DND-41 (cell line): ENCODE measurements at places on chromosomes 11 and 22.

GRCh38 chr11:58121096-58121495 lies 4.2 kb downstream of the OR9I1 start:
- DNase-seq = no peak
- no peak overlapping the region for H3K4me3 ChIP-seq
- no peaks in the 10 kb centered on the region for H3K4me1 ChIP-seq
- H3K27me3 ChIP-seq = no peaks in the 10 kb centered on the region

DNA sequence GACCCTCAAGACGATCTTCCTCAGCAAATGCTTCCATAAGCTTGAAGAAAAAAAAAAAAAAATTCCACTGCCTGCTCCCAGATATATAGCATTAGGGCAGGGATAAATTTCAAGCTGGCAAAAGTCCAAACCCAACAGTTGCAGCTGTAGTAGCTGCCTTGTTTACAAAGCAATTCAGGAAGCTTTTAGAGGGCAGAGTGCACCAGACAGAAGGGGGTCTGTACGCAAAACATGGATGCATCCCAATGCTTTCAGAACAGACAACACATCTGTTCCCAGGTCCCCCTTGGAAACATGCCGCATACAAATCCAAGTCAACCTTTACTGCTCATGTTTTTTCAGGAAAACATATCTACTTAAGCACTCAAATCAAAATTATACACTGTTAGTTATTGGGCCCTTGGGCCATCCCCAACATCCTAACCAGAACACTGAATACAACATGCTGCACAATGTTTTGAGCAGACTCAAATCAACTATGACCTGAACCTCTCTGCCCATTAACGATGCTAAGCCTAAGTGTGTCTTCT lies 94.5 kb downstream of the CADM1 start:
- no peak overlapping the region for H3K27ac ChIP-seq
- DNase-seq = no peak
- no peaks in the 10 kb centered on the region for H3K4me1 ChIP-seq
- H3K36me3 ChIP-seq = no peaks in the 10 kb centered on the region
- no peak overlapping the region for H3K4me3 ChIP-seq

GRCh38 chr11:48095779-48096470 lies 115.6 kb downstream of the PTPRJ start:
- H3K4me1 ChIP-seq = no peaks in the 10 kb centered on the region
- no peak overlapping the region for H3K4me3 ChIP-seq
- H3K27me3 ChIP-seq = no peaks in the 10 kb centered on the region
- H3K27ac ChIP-seq = no peak overlapping the region

DNA sequence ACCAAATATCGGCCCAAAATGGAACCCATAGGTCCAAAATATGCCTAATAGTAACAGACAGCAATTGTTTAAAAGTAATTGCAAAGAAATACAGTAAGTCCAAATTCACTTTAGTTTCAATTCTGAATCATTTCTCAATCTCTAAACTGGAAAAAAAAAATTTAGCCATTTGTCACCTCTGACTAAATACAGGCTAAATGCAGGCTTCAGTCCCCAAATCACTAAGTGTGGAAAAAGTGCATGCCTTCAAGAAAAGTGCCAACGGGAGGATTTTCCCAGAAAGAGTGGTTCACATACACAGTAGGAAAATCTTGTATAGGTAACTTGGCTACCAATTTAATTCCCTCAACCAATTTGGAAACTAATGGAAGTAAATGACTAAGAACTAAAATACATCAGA lies 35.7 kb downstream of the SIK3 start:
- no peak for DNase-seq
- no peaks in the 10 kb centered on the region for H3K36me3 ChIP-seq
- no peak overlapping the region for H3K4me3 ChIP-seq
- no peak overlapping the region for H3K27ac ChIP-seq

- peaks cover 17% of the 10 kb centered on the region; the same call in 1 of the 2 replicates for H3K36me3 ChIP-seq
- no peaks in the 10 kb centered on the region for H3K4me1 ChIP-seq
- H3K27me3 ChIP-seq = no peaks in the 10 kb centered on the region
- no peak for DNase-seq
Observed at GRCh38 chr22:36758792-36759271, 17.1 kb downstream of the IFT27 start.

GRCh38 chr11:76830639-76831327 lies 29.9 kb upstream of the ACER3 start:
- no peak for DNase-seq
- H3K27ac ChIP-seq = no peak overlapping the region
- H3K4me1 ChIP-seq = no peaks in the 10 kb centered on the region
- H3K4me3 ChIP-seq = no peak overlapping the region

DNA sequence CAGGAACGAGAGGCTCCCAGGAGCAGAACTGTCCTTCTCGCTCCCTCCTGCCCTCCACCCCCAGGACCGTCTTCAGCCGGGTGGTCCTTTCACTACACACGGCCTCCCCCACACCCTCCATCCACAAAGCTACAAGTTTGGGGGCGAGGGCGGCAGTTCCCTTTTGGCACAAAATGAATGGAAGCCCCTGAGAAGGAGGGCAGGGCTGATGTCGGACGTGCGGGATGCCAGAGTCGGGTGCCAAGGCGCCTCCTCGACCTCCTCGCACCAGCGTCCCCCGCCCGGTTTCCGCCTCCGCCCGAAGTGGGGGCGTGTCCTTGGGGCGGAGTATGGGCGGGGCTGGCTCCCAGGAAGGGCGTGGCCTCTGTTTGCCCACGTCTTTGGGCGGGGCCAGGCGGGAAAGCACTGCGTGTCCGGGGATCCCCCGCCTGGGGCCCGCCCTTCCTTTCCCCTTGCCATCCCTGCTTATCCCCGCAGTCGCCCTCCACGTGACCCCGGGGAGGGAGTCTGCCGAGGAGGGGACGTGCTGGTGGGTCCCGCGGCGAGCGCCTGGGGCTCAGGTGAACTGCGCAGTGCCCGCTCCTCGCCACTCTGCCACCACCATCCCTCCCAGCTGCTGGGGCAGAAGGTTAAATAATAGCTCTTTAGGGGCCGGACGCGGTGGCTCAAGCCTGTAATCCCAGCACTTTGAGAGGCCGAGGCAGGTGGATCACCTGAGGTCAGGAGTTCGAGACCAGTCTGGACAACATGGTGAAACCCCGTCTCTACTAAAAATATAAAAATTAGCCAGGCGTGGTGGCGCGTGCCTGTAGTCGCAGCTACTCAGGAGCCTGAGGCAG lies 937 bp upstream of the EFEMP2 start:
- peak overlapping the region; percentile 62 for H3K4me3 ChIP-seq
- H3K27ac ChIP-seq = peak overlapping the region; percentile 73
- DNase-seq = peak; percentile 95
- H3K27me3 ChIP-seq = no peaks in the 10 kb centered on the region
- H3K36me3 ChIP-seq = no peaks in the 10 kb centered on the region
- H3K4me1 ChIP-seq = peaks cover 19% of the 10 kb centered on the region

DNA sequence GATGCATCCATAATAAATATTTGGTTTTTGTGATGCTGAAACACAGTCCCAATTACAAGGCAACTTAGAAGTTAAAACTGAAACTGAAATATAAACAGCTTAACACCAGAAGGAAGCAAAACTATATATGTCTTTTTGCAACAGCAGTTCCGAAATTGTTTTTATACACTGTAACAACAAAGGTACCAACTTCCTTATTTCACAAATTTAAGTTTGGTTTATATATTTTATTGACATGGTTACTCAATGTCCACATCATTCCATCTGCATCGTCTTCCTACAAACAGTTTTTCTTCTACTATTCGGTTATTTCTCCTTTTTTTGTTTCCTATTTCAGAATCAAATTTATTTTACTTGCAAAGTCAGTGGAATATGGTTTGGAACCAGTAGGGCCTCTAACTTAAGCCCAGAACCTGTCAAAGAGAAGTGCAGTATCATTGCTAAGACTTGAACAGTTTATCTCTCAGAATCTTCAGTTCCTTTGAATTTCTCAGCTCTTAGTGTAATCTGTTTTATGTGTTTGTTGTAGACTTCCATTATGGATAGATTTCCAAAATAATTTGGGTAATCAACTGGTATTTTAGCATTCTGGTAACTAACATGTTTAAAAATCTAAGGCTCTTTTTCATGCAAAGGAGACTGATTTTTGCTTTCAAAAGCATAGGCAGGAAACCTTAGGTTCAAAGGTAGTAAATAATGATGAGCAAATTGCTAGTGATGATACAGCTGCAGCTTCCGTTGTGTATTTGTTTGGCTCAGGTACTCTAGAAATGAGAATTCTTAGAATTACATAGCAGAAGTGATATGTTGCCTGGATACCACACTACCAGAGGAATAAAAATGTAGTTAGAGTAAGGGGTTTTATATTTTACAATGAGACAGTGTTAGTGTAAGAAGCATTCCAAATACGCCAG lies 8.2 kb upstream of the HSPA8 start:
- H3K4me1 ChIP-seq = peaks cover 32% of the 10 kb centered on the region
- H3K27me3 ChIP-seq = no peaks in the 10 kb centered on the region
- DNase-seq = no peak
- no peaks in the 10 kb centered on the region for H3K36me3 ChIP-seq
- peak overlapping the region; percentile 52 for H3K4me3 ChIP-seq

DNA sequence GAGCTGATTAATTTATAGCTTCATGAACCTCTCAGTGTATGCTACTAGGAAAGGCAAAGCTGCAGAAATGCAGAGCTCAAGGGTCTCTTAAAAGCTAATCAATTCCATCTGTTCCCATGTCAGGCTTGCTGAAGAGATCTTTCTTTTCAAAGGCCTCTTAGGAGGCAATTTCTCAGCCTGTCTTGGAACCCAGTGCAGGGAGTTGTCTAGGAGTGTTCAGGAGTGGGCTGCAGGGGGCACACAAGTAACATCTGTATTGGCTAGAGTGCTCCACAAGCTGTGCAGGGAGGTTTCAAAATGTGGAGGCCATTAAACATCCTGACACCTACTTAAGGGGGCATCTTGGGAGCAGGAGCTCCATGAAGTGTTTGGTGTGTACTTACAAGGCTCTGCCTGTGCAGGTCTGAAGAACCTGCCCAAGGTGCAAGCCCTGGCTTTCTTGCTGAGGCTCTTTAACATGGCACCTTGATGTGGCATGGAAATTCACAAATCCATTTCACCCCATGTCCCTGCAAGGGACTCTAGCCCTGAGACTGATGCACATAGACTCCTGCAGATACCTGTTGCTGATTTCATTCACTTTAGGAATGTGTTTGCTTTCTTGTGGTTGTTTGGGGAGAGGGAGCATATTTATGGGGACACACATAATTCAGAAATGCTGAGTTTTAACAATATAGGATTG lies 134.7 kb downstream of the ME3 start:
- DNase-seq = no peak
- no peak overlapping the region for H3K27ac ChIP-seq
- H3K27me3 ChIP-seq = no peaks in the 10 kb centered on the region
- H3K36me3 ChIP-seq = no peaks in the 10 kb centered on the region
- H3K4me1 ChIP-seq = no peaks in the 10 kb centered on the region
- no peak overlapping the region for H3K4me3 ChIP-seq

DNA sequence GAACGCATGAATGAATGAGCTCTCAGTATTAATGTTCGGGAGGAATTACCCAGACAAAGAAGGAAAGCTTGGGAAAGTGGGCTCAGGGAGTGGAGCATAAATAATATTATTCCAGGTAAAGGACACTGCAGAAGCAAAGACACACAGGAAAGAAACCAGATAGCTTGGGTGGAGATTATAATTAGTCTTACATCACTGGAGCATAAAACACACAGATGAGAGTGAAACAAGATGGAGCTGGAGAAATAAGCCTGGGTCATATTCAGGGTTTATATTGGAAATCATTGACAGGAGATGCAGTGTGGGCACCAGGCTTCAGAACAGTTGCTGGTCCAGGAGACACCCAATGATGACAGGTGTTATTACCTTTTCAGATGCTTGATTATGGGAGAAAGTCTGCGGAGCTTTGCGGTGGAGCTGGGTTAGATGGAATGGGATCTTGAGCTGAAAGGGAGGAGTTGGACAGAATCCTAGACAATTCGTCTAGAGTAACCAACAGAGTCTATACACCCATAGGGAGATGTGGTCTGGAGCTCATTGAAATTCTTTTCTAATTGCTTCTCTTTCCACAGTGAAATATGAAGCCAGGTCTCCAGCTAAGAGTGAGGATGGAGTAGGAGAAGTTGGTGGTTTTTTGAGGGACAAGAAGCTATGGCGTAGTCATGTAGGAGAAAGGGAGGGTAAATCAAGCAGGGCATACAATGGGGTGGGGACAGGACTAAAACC lies 227.2 kb downstream of the FAM76B start:
- H3K36me3 ChIP-seq = no peaks in the 10 kb centered on the region
- DNase-seq = no peak
- no peak overlapping the region for H3K27ac ChIP-seq
- peaks cover 3% of the 10 kb centered on the region for H3K27me3 ChIP-seq
- no peak overlapping the region for H3K4me3 ChIP-seq

DNA sequence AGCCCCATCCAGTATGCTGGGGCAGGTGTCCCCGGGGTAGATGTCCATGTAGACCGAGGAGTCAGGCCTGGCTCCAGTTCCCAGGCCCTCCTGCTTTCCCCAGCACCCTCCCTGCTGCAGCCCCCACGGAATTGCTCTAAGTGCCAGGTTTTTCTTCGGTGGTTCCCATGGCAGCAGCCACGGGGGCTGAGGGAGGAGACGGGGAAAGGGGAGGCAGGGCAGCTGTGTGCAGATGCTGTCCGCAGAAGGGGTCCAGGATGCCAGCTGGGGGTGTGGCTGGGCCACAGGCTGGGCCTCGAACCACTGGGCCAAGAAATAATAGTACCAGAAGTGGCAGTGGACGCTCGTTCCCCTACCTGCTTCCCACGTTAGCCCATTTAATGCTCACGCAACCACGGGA lies 25.0 kb downstream of the SHISAL1 start:
- H3K27me3 ChIP-seq = peaks cover 5% of the 10 kb centered on the region
- H3K4me3 ChIP-seq = no peak overlapping the region
- no peak overlapping the region for H3K27ac ChIP-seq

DNA sequence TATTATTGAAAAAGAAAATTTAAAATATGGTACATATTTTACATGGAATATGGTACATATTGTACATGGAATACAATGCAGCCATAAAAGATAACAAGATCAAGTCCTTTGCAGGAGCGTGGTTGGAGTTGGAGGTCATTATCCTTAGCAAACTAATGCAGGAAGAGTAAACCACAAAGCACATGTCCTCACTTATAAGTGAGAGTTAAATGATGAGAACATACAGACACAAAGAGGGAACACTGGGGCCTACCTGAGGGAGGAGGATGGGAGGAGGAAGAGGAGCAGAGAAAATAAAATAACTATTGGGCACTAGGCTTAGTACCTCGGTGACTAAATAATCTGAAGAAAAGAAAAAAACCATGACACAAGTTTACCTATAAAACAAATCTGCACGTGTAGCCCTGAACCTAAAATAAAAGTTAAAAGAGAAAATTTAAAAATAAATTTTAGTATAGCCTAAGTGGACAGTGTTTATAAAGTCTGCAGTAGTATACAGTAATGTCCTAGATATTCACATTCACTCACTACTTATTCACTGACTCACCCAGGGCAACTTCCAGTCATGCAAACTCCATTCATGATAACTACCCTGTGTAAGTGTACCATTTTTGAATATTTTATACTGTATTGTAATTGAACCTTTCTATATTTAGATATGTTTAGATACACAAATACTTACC lies 204.4 kb downstream of the FAM76B start:
- no peak overlapping the region for H3K4me3 ChIP-seq
- H3K4me1 ChIP-seq = no peaks in the 10 kb centered on the region
- no peak overlapping the region for H3K27ac ChIP-seq
- no peaks in the 10 kb centered on the region for H3K36me3 ChIP-seq
- DNase-seq = no peak
